ENCODE measurements at places on chromosomes 16 and 17.

- no peak for DNase-seq
Observed at GRCh38 chr17:35731239-35731916, at the start of gene RASL10B. Gene RASL10B, plus strand, starts transcription at chr17:35731639. Its CDS starts 3,546 bp downstream, at chr17:35735185.

- no peak for DNase-seq
Observed at GRCh38 chr17:36920032-36921005, 17.0 kb upstream of the LHX1 start.

DNA sequence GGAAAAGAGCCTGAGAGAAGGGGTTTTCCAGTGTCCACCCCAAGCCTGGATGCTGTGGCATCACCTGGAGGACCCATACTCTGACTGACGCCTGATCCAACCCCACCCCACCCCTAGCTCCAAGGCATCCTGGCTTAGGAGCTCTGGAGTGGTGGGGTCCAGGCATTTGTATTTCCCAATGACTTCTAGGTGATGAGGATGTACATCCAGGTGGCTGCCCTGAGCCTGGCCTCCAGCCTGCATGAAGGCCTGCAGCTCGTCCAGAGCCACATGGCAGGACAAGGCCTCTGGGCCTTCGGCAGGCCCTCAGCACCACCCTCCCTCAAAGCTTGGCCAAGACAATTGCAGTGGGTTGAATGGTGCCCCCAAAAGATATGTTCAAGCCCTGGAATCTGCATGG is 347.5 kb downstream of the C16orf95 start:
- DNase-seq = no peak

DNA sequence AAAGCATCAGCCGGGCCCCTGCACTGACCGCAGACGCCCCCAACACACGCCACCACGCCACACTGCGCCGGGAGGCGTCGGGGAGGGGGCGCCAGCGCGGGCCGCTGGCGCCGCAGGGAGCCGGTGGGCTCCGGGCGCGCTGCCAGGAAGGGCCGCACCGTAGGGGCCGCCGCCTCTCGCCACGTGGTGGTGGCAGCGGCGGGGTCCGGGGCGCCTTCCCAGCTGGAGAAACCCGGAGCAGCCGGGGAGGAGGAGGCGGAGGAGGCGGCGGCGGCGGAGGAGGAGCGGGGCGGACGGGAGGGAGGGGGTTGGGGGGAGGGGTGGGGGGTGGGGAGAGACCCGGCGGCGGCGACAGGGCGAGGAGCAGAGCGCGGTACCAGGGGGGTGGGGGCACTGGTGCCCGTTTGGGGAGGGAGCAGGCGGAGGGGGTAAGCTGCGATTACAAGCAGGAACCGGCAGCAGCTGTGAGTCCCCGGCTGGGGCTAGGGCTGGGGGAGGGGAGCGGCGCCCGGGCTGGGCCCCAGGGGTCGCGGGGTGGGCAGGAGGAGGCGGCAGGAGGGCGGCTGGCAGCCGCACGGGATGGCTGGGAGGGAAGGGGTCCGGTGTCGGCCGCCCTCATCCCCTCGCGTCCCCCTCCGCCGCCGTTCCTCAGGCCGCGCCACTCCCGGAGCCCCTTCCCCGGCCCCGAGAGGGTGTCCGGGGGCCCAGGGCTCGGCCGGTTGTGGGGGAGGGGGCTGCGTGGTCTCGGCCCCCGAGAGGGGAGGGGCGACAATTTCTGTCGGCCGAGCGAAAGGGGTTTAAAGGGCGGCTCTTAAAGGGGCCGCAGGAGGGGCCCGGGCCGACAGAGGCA is at the start of gene TBKBP1:
Gene TBKBP1 (plus strand): TSS at position 431 of the 850 bp plus-strand sequence. CDS start 1,952 bp downstream, outside the sequence.
- no peak for DNase-seq

DNA sequence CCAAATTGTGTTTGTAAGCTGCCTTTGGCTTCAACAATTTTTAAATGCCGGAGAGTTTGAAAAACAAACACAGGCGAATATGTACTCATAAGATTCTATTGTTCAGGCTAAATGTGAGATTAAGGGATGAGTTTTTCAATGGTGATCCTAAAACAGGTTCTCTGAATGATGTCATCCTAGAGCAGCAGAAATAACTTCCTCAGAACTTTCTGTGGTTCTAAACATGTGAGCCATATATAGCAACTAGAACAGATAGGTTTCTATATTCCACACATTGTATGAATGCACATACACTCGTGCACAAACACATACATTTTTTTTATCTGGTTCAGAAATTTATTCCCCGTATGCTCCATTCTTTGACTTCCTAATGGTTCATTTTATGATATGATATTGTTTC is 1352.2 kb downstream of the CDH8 start:
- DNase-seq = no peak

- peak; percentile 53 for DNase-seq
Observed at GRCh38 chr16:88454523-88454947, 1.5 kb downstream of the ZFPM1 start.

DNA sequence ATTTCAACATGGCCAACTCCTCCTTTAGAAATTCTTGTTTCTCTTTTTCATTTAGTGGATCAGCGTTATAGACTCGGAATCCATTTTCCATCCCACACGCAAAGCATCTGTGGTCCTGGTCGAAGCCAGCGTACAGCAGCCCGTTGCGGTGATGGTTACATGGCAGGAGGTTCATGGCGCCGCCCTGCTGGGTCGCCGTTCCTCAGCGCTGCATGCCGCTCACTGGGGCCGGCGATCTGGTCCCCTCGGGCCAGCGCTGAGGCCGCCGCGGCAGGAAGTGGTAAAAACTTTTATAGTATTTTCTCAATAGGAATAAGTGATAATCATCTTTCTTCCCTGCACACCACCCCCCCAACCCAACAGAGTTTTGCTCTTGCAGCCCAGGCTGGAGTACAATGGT is 29.9 kb upstream of the RHOT1 start:
- no peak for DNase-seq

- no peak for DNase-seq
Observed at GRCh38 chr17:61470530-61471136, 18.4 kb downstream of the TBX4 start.

DNA sequence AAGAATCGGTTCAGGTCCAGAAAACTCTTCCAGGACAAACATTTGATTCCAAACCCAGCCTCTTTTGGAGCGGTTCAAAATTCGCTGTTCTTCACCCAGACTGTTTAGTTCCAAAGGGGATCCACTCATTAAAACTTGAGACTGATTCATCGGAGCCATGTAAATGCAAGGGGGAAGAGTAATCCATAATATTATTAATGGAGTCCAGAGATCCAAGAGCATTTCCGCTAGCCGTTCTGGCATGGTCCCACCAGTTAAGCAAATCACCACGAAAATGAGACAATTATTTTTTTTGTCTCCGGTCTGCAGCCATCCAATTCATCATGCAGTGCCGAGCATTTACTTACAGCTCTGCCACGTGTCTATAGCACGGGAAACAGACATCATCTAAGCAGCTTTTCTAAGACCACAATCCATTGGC is 15.1 kb downstream of the CDH8 start:
- DNase-seq = no peak

GRCh38 chr17:62912363-62912762 is 53.7 kb upstream of the TANC2 start:
- DNase-seq = no peak

DNA sequence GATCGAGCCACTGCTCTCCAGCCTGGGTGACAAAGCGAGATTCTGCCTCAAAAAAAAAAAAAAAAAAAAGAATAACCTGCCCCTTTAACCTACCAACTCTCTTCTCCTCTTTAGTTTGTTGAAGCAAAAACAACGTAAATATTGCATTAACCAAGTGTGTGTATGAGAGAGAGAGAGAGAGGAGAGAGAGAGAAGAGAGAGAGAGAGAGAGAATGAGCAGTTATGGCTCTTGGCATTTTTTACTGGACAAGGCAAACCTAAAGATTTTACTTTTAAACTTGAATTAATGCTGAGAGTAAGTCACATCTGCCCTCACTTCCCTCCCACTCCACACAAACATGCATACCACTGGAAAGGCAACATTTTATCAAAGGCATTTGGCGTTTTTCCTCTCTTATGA is 3.0 kb upstream of the SLFN5 start:
- DNase-seq = no peak

- DNase-seq = no peak
Observed at GRCh38 chr16:86452451-86452850, 57.9 kb upstream of the FOXF1 start.

- no peak for DNase-seq
Observed at GRCh38 chr17:80919331-80920311, 72.0 kb upstream of the CHMP6 start.

- no peak for DNase-seq
Observed at GRCh38 chr16:3861808-3862451, 18.6 kb downstream of the CREBBP start.

GRCh38 chr17:4007346-4008081 is 43.3 kb upstream of the ATP2A3 start:
- no peak for DNase-seq

DNA sequence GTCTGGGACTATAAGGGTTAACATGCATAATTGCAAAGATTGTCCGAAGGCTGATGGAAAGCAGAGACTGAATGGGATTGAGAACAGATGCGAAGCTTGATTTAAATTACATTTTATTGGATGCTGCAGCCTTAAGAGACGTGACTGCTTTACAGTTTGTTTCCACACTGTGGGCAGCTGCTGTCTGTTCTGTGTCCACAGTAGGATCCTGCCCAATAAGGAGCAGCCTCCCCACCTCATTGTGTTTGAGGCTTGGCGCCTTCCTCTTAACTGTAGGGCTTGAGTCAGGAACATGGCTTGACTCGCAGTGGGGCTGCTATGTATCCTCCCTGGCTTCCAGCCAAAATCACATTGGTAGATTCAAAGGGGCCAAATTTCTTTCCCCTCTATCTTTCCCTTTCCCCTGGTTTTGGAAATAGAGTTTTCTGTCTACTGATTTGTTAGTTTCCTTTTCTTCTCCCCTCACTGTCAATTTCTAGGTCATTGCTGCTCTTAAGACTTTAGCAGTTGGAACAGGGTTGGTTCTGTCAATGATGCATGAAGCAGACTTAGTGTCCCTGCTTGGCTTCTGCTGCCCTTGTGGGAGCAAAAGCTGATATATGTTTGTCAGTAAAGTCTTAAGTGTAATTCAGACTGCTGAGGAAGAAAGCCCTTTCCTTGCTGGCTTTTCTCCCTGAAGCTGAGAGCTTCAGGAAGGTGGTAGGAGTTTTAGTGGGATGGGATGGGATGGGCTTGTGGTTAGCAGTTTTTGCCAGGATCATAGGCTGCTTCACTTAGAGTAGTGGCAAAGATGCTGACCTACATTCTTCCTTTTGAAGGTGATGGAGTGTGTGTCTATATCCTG is 5.0 kb upstream of the RARA start:
- DNase-seq = no peak

DNA sequence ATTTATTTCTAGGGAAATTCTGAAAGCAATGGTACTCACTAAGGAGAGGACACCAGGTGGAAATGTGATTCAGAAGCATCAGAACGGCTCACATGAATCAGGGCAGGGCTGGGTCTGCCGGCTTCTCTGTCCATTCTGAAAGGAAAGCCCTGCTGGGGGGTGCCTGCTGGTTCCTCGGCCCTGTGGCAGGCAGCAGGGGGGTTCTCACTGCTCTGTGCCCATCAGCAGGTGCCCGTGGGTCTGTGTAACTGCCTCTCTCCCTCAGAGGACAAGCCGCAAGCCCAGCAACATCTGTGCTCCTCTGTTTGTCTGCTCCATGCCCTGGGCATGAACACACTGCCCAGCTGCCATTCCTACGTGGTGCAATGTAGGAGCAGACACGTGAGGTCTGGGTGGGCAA is 74.9 kb upstream of the ZNF423 start:
- DNase-seq = no peak

DNA sequence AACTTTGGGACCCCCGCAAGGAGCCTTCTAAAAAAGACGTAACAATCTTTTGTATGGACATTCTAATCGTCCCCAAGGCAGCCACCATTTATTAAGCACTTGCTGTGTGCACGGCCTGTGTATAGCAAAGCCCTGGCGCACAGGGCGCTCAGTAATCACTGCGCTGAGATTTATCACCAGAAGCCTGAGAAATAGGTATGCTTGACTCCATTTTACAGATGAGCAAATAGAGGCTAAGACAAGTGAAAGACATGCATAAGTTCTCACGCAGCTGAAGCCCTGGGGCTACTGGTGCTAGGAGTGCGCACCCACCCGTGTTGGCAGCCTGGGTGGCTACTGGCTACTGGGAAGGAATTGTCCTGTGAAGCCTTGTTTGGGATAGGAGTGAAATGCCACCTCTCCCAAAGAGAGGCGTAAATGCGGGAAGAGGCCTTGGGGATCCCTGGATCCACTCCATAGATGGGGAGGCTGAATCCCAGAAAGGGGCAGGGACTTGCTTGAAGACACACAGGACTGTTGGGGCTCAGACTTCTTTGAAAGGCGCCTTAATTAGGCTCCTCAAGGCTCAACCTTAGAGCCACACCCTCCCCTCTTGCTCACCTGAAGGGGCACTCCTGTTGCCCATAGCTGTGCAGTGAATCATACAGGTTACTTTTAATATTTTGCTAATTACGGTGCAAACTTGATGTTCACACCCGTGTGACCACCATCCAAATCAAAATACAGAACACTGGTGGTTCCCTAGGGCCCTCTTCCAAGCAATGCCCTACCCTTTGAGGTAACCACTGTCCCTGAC is 634 bp upstream of the NATD1 start:
- no peak for DNase-seq

DNA sequence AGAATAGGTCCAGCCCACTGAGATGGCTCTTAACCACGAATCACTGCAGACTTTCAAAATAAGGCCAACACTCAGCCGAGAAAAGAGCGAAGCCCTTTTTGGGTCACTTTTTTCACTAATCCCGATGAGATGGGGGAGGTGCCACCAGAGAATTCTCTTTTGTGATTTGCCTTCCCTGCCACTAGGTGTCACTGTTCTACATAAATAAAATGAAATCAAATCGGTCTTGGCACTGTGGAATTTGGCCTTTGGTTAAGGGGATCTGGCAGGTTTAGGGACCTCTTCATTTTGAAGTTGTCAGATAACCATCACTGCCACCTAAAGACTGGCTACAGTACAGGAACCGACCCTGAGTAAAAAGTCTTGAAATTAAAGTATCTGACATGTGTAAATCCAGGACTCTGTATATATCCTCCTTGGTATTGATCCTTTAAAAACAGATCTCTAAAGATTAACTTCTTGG is 147.0 kb downstream of the HS3ST4 start:
- peak; percentile 55 for DNase-seq

DNA sequence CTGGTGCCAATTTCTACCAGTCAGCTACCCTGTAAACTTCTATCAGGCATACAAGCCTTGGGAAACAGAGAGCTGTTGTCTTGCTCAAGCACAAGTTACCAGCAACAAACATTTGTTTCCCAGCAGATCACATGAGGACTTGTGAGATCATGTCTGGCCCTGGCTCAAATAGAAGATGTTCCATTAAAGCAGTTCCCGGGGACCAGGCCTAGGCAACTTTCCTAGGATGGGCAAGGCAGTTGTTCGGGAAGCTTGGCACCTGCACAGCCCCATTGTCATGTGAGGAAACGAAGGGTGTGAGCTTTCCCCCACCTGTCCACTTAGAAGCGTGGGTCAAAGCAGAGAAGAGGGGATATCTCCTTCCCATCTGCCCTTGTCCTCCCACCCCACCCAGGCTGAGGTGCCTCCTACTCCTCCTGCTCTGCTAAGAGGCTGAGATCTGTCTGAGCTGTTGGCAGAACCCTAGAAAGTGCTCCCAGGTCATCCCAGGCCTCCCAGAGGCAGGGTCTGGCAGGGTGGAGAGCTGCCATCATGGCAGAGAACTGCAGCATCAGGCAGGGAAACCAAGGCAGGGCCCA is 11.2 kb upstream of the SLC47A2 start:
- no peak for DNase-seq
